ENCODE measurements at places on chromosomes 3 and 15.
A peak's percentile ranks its signal among the peaks of the same experiment; 100 is the strongest.

- DNase-seq, result no peak
Observed at GRCh38 chr3:188214442-188214841, 60.5 kb downstream of the LPP start.

- no peak for DNase-seq
Observed at GRCh38 chr3:128572644-128573105, 77.9 kb downstream of the RPN1 start.

DNA sequence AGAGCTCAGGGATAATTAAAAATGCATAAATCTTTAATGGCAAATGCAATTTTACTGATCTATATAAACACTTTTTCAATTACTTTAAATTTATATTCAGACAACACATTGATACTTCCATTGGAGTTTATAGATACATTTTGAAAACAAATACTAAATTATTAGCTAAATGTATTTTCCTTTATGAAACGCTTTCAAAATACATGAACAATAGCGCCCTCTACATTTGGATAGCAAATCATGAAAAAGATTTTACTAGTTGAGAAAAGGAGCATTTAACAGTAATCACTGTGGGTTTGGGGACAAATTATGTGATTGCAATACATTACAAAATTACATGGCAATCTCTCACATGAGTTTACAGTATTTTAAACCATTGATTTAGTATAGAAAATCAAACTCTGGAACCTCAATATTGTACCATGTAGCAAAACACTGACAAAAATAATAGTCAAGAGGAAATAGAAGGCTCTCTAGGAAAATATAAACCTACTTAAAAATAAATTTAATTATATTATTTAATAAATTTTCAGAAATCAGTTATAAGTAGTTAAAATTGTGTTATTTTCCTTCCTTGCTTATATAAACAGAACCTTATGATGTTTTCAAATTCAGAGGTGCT is 207.9 kb downstream of the ZIC1 start:
- DNase-seq, result no peak

GRCh38 chr15:79595995-79596622 is 164.0 kb downstream of the MINAR1 start:
- DNase-seq, result peak; percentile 43

DNA sequence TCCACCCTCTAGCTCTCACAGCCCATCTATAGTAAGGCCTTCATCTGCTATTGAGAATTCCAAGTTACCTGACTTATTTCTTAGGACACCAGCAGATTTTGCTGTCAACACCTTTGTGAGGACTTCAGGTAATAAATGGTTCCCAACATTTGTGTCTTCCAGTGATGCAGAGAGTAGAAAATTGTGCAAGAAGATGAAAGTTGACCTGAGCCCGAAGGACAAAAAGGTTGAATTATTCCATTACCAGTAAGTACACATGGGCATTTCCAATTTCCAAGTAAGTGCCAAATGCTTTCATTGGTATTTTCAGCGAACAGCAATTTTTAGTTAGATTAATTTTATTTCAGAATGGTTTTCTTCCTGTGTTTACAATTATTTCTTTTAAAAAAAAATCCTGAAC is 35.4 kb downstream of the PDIA5 start:
- DNase-seq, result no peak

DNA sequence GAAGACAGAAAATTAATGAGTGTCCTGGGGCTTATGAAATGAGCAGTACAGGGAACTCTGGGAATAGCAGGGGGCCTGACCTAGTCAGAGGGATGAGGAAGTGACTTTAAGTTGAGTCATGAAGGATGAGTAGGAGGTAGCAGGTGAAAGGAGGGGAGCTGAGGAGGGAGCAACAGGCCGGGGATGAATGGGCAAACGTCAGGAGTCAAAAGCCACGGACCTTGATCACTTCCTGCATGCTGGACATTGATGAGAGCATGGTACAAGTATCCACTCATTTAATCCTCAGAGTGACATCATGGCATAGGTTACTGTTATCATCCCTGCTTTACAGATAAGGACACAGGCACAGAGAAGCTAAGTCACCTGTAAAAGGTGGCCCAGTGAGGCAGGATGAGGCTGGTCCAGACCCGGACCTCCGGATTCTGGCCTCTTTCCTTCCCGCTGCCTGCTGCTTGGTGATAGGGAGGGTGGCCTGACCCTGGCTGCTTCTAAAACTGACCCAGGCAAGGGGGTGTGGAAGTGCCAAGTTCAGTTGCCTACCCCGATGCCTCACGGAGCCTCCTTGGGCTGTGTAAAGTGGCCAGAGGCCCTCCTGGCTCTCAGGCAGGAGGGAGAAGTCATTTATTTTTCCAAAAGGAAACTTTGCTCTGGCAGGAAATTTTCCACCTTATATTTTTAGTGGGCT is 7.6 kb downstream of the CORO2B start:
- DNase-seq, result no peak

DNA sequence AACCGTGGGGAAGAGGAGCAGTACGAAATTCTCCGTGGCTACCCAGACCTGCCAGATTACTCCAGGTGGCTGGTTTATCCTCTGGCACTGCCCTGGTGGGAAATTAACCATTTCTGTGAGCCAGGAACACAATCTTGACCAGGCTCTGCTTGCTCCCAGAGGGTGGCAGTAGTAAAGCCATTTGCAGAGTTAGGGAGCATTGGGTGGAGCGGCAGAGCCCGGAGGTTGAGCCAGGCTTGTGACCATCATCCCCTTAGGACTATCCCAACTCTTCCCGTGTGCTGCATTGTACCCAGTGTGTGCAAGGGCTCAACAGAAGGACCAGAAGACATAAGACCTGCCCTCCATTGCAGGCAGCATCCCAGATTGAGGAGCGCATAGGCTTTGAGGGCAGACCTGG is 5.3 kb downstream of the KNG1 start:
- no peak for DNase-seq

- no peak for DNase-seq
Observed at GRCh38 chr3:29067007-29067406, 213.9 kb upstream of the RBMS3 start.

Measured in CD4-positive, alpha-beta T cell treated with Interferon alpha-2 for 1 hour (primary cell).